CD4-positive, CD25-positive, alpha-beta regulatory T cell (primary cell): ENCODE measurements at places on chromosomes 3 and 15.

DNA sequence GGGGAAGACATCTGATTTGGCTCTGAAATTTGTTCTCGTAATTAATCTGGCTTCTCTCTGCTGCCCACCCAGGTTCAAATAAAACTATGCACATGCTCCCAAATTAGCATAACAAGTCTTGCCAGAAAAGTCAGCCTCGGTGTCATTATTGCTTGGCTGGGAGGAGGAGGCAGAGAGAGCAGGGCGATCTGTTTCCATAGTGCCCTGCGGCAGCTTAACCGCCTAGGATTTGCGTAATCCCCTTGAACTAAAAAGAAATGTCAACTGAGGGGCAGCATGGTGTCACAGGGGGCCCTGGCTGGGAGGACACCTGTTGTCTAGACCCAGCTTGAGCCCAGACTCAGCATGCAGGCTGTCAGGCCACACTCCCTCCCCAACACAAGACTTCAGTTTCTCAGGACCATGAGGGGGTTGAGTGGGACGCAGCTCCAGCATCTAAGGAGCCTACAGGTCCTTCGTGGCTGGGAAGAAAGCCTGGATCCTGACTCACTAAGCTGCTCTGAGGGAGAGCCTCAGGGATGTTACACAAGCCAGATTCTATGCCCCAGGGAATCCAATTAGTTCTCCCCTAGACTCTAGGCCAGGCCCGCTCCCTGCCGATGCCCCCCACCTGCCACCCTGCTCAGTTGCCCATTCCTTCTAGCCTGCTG lies 17.3 kb downstream of the MRPS11 start:
- H3K4me3 ChIP-seq: no peak overlapping the region
- no peaks in the 10 kb centered on the region for H3K27me3 ChIP-seq
- no peaks in the 10 kb centered on the region for H3K36me3 ChIP-seq
- no peak for DNase-seq

DNA sequence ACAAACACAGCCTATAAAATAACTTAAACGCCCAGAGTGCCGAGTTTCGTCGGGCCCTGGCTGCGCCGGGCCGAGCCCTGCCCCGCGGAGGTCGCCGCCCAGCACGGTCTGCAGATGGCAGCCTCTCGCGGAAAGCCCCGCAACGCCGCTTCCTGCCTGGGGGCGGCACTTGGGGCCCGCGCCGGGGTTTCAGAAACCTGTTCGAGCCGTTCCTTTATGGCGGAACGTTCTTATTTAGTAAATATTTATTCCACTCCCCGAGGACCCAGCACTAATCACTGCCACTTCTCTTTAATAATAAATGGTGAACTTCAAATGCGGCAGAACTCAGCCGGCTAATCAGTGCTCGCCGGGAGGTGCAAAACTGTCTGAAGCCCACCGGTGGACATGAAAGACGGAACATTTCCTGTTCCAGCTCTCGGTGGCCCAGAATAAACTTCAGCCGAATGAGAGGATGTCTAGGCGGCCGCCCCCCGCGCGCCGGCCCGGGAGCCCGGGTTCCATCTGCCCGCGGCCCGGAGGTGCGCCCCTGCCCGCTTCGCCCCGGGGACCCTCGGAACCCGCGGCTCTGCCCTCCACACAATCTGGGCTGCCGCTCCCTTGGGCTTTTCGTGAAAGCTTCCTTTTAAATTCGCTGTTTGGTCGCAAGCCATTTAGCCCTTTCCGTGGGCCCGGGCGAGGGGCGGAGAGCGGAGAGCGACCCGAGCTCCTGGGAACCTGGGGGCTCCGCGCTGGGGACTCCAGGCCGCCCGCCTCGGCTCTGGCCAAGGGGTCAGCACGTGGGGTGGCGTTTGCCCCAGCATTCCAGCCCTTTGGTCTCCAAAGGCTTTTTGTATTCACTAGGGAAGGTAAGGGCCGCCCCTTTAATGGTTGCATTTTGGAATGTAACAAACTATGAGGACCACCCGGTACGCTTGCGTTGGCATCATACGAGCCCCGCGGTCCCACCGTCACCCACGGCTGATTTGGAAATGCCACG lies 110.8 kb upstream of the ATP11B start:
- H3K4me3 ChIP-seq: peak overlapping the region; percentile 59
- no peak overlapping the region for H3K27ac ChIP-seq
- H3K36me3 ChIP-seq: no peaks in the 10 kb centered on the region
- peaks cover 32% of the 10 kb centered on the region for H3K27me3 ChIP-seq
- H3K4me1 ChIP-seq: peaks cover 16% of the 10 kb centered on the region

DNA sequence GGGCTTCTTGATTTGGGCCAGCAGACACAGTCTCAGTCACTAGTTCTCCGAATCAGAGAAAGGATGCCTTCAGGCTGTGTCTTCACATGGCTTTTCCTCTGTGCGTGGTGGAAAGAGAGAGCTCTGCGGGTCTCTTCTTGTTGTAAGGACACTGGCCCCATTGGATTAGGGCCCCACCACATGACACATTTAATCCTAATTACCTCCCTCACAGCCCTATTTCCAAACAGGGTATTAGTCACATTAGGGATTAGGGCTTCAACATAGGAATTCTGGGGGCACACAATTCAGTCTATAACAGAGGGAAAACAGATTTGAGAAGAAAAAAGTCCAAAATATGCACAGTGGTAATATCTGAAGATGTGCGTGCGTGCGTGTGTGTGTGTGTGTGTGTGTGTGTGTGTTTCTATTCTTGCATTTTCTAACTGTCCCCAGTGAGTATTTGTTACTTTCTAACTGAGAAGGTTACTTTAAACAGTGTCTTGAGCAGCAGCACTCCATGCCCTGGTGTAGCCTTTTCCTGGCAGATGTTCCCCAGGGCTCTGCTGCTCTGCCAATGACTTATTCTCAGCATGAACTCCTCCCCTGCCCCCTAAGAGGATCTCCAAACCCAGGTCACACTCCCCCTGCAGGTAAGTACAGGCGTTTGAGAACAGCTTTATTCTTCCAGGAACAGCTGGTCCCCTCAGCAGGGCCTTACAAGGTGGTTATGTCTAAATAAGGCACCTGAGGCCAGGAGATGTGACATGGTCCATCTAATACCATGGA lies 72.9 kb downstream of the RPL39L start:
- DNase-seq: peak; percentile 81
- H3K4me1 ChIP-seq: peaks cover 15% of the 10 kb centered on the region
- no peak overlapping the region for H3K27ac ChIP-seq
- peaks cover 65% of the 10 kb centered on the region for H3K36me3 ChIP-seq
- H3K4me3 ChIP-seq: no peak overlapping the region

DNA sequence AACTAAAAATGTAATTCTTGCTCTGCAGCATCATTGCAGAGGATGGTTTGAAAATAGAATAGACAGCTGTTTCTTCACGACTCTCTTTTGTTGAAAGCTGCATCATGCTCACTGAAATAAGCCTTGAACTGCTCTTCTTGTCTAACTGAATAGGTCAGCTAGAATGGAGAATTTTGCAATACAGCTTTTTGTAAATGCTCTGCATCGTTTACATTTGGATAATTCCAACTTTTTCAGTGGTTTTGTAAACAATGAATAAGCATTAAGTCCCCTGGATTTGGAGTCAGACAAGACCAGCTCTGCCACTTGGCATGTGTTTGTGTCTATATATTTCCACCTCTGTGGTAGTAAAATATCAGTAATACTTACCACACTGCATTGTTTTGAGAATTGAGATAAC lies 95.2 kb downstream of the PLSCR2 start:
- H3K27ac ChIP-seq: no peak overlapping the region
- no peaks in the 10 kb centered on the region for H3K36me3 ChIP-seq
- H3K4me1 ChIP-seq: no peaks in the 10 kb centered on the region
- H3K4me3 ChIP-seq: no peak overlapping the region
- no peak for DNase-seq
- no peaks in the 10 kb centered on the region for H3K27me3 ChIP-seq

- H3K4me3 ChIP-seq: no peak overlapping the region
- H3K27me3 ChIP-seq: no peaks in the 10 kb centered on the region
- no peak overlapping the region for H3K27ac ChIP-seq
- H3K4me1 ChIP-seq: peaks cover 18% of the 10 kb centered on the region
- no peak for DNase-seq
These were observed 22.1 kb downstream of the SIAH2 start for GRCh38 chr3:150740733-150741496.

DNA sequence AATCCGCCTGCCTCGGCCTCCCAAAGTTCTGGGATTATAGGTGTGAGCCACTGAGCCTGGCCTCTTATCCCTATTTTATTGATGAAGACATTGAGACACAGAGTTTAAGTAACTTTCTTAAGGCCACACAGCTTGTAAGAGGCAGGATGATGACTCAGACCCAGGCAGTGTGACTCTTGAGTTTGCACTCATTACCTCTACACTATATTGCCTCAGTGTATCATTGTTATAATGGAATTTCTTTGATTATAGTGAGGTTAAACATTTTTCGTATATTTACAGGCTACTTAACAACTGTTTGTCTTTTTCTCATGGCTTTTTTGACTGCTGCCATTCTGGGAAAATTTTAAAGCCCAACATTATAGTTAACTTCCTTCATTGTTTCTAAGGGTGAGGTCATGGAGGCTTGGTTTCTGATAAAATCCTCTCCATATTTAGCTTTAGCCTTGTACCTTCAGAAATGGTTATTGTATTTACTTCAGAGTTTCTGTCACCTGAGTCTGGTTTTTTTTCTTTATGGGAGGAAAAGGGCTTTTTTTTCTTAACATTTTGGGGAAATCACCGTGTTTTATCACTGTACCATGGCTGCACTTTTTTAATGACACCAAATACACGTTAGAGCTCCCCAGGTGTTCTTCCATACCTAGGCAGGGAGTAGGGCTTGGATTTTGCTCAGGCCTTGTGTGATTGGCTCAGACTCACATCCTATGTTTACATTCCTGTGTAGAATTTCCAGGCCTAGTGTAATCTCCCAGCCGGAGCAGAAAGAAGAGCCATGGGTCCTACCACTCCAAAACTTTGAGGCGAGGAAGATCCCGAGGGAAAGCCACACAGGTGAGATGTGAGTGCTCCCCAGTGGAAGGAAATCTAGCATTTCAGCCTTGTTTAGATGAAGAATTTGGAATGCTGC lies 6.3 kb downstream of the ZNF774 start:
- H3K4me3 ChIP-seq: no peak overlapping the region
- no peaks in the 10 kb centered on the region for H3K36me3 ChIP-seq
- no peak overlapping the region for H3K27ac ChIP-seq
- DNase-seq: peak; percentile 25

DNA sequence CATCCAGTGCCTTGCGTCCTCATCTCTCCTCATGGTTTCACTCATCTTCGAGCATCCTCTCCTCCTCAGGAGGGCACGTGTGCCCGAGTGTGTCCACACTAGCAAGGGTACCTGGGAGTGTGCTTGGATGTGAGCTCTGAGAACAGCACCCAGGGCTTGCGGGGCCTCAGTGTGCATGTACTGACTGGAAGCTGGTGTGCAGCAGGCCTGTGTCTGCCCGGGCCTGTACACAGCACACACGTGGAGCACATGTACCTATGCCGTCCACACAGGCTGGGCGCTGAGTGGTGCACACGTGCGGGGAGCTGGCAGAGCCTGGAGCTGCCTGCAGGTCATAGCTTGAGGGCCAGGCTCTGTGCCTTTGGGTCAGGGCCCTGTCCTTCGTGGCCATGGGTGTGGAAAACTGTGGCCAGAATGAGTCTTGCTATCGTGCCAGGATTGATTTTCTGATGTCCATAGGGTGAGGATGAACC lies 34.9 kb downstream of the TSPAN3 start:
- no peaks in the 10 kb centered on the region for H3K4me1 ChIP-seq
- no peak overlapping the region for H3K27ac ChIP-seq
- H3K36me3 ChIP-seq: peaks cover 30% of the 10 kb centered on the region
- DNase-seq: no peak
- no peaks in the 10 kb centered on the region for H3K27me3 ChIP-seq

GRCh38 chr3:153439780-153440179 lies 277.8 kb downstream of the RAP2B start:
- no peak overlapping the region for H3K27ac ChIP-seq
- H3K27me3 ChIP-seq: peaks cover 1% of the 10 kb centered on the region
- DNase-seq: no peak
- no peak overlapping the region for H3K4me3 ChIP-seq
- H3K4me1 ChIP-seq: no peaks in the 10 kb centered on the region

- no peak for DNase-seq
- H3K36me3 ChIP-seq: no peaks in the 10 kb centered on the region
- H3K4me3 ChIP-seq: no peak overlapping the region
These were observed 563.5 kb downstream of the PDCD6IP start for GRCh38 chr3:34361921-34362320.

DNA sequence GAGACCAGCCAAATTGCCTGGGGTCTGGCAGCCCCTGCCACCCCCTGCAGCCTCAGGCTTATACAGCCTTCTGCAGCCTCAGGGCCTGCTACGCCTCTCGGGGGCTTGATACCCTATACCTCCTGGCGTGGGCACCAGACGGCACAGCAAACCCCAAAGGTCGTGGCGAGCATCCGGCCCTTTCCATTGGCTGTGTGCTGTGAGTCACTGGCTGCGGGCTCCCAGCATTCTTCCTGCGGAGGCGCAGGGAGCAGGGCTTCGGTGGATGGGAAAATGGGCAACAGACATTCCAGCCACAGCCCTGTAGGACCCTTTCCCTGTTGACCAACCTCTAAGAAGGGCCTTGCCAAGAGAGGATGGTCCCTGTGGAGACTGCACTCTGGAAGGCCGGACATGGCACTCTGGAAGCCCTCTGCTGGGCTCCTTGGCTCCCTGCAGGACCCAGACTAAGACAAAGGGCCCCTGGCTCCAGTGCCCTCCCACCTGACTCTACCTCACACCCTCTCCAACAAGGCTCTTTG lies 59.6 kb downstream of the ITGA11 start:
- no peak overlapping the region for H3K27ac ChIP-seq
- no peak overlapping the region for H3K4me3 ChIP-seq
- no peaks in the 10 kb centered on the region for H3K36me3 ChIP-seq
- no peaks in the 10 kb centered on the region for H3K4me1 ChIP-seq
- DNase-seq: no peak

DNA sequence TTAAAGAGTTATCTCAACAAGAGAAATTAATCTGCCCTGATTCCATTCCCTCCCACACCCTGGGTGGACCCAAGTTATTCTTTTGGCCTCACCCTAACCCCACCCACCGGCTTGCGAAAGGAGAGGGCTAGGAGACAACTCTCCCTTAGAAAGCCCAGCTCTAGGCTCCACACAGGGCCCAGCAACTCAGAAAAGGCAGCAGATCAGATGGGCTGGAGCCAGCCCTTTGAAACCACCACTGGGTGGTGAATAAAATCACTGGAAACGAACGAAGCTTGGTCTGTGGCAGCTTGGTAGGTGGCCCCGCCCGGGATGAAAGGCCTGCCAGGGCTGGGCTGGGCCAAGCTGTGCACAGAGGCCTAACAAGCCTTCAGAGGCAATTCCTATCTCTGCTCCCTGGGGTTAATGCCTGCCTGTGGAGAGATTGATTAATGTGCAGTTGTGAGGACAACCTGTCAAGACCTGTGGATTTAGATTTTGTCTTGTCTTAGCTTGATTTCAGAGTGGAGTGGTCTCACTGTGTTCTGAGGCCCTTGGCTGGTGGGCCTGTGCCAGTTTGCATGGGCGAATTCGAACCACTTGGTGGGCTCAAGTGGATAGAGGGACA lies 38.8 kb downstream of the BHLHE40 start:
- H3K4me1 ChIP-seq: peaks cover 19% of the 10 kb centered on the region
- DNase-seq: no peak
- H3K27me3 ChIP-seq: no peaks in the 10 kb centered on the region
- H3K4me3 ChIP-seq: no peak overlapping the region
- H3K27ac ChIP-seq: no peak overlapping the region

- no peak overlapping the region for H3K27ac ChIP-seq
- no peaks in the 10 kb centered on the region for H3K27me3 ChIP-seq
- no peaks in the 10 kb centered on the region for H3K36me3 ChIP-seq
- H3K4me1 ChIP-seq: no peaks in the 10 kb centered on the region
These were observed 28.3 kb downstream of the RSL24D1 start for GRCh38 chr15:55168350-55168974.

- no peak overlapping the region for H3K4me3 ChIP-seq
- no peaks in the 10 kb centered on the region for H3K4me1 ChIP-seq
- DNase-seq: no peak
- H3K36me3 ChIP-seq: no peaks in the 10 kb centered on the region
These were observed 75.2 kb downstream of the NEK10 start for GRCh38 chr3:27293939-27294338.
